ENCODE measurements at places on chromosomes 6 and 20.

DNA sequence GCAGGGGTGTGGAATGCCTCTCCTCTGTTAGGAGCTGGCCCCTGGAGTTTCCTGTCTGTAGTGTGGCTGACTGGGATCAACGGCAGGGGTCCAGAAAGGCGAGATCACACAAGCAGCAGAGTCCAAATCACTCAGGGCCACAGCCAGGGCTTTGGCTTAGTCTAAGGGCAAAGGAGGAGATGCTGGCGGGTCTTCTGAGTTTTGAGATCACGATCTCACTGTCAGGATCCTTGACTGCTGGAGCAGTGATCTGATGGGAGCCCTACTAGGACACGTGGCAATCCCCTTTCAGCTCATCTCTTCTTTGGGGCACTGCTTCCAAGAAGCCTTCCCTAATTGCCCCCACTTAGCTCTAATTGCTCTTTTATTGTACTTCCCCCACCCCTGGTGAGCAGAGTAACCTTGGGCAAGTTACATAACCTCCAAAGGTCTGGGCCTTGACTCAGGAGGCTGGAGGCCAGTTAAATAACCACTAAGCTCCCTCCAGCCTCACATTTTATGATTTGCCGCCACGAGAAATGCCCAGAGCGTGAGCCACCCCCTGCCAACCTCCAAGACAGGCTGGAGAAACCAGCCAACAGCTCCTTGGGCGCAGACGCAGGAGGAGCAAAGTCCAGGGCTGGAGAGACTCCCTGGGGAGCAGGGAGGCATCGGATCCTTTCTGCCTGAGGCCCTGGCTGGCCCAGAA lies 12.0 kb downstream of the KCNK5 start:
- no peak for DNase-seq

- DNase-seq, result no peak
Measured at GRCh38 chr20:43124241-43124640, 65.5 kb downstream of the PTPRT start.

- DNase-seq, result no peak
Measured at GRCh38 chr6:88179692-88180091, 13.5 kb upstream of the CNR1 start.

GRCh38 chr20:434661-435419 lies 26.7 kb downstream of the RBCK1 start:
- no peak for DNase-seq

GRCh38 chr20:37315452-37316110 lies 26.1 kb downstream of the MANBAL start:
- DNase-seq, result no peak

DNA sequence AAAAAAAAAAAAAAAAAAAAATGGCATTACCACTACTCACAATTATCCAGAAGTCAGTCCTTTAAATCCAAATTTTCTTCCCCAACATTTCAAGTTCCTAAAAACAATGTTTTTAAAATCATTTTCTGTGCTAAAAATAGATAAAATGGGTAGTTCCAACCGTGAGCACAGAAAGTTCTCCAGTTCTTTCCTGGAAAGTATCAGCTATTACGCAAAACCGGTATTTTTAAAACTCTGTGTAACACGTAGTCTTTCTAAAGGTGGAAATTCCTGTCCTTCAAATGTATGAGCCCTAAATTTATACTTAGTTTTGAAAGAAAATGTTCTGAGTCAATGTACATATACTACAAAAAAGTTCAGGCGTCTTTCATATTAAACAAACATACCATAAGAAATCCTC lies 83.5 kb upstream of the SCAF8 start:
- no peak for DNase-seq

DNA sequence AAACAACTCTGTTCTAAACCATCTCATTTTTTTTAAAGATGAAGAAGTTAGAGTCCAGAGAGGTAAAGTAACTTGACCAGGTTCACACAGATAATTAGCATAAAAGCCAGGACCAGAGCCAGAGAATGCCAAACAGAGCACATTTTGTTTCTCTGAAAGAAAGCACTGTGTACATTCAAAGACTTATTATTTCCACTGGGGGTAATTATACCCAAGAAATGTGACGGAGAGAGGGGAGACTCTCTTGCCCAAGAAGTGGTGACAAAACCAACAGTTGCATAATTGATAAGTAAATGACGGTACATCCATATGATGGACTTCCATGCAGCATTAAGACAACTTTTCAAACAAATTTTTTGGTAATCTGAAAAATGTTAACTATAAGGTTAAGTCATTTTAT lies 111.6 kb downstream of the RTN4IP1 start:
- no peak for DNase-seq

- no peak for DNase-seq
Measured at GRCh38 chr6:22132656-22133055, 164.2 kb downstream of the PRL start.

DNA sequence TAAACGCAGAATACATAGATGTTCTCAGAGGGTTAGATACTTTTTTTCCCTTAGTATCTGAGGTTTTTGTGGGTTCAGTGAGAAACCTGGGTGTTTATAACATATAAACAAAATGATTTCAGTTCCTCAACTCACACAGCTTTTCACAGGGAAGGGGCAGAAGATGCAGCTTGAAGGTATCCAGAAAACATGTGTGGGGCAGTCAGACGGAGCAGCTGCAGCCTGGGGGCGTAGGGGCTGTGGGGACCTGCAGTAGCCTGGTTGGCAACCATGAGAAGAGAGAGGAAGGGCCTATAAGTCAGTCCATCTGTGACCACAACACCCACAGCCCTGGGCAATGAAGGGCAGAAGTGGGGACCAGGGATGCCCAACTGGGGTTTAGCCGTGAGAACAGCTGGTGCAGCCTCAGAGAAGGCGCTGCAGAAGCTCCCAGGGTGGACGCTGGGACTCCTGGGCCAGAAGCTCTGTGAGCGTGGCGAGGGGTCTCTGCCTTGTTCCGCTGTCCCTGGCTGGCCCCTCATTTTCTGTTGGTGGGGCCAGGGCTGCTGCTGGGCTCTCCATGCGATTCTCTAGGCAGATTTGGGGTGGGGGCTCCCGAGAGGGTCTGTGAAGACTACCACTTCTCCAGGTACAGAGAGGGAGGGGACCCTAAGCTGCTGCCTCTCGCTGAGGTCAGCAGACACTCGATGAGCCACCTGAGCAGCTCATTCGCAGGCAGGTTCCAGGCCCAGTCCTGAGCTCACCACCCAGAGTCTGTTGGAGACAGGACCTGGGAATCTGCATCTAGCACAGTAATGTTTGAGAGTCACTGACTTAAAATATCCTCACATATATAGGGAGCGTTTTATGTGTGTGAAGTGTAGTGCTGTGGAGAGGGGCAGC lies 181.2 kb downstream of the ZDHHC14 start:
- no peak for DNase-seq

GRCh38 chr6:3409699-3410384 lies 47.0 kb downstream of the SLC22A23 start:
- no peak for DNase-seq

- DNase-seq, result no peak
Measured at GRCh38 chr6:10484912-10485311, 36.2 kb upstream of the GCNT2 start.

GRCh38 chr20:34951252-34951651 lies 4.4 kb downstream of the GSS start:
- no peak for DNase-seq

GRCh38 chr6:3294921-3295871 lies 36.4 kb downstream of the PSMG4 start:
- DNase-seq, result no peak

DNA sequence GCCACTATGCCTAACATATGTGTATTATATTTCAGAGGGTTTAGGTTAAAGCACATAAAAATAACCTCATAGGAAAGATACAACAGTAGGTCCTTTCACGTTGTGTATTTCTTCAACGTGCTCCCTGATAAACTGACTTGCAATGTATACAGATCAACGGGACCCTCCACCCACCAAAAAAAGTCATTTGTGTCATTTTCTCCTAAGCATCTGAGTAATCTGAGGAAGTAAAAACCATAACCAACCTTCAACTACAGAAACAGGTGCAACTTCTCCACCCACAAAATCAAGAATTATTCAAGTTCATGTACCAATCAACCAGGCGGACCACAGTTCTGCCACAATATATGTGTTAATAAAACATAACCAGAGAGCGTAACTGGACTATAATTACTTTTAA lies 54.9 kb upstream of the NHSL1 start:
- DNase-seq, result no peak

DNA sequence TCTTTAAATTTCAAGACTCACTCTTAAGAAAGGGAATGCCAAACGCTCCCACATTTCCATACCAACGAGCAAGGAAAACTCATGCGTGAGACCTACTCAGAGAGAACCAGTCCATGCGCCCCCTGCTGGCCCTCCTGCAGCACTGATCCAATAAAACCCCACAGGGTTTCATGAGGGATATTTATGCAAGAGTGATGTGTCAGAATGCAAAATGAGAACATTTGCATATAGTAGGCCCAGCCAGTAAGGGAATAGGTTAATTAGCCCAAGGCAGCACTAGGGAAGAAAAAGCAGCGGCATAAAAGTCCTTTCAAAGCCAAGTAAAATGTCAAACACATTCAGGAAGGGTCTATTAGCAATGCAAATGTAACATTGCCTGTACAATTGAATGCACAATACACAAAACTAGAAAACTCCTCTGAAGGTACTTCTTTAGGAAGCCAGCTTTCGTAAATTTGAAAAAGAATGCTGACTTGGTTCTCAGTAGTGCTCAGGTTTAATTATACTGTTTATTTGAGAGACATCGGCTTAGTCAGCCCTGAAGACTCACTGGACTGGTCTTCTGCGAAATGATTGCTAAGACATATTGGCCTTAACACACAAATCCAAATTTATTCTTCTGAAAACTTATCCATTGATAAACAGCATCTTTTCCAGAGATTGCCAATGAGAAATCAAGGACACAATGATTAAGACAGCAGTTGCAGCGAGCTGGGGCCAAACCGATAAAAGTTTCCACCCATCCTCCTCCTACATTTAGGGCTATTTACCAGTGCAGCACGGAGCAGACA lies 93.2 kb downstream of the GMPR start:
- DNase-seq, result no peak

GRCh38 chr6:55974688-55975087 lies 99.3 kb upstream of the BMP5 start:
- DNase-seq, result no peak

DNA sequence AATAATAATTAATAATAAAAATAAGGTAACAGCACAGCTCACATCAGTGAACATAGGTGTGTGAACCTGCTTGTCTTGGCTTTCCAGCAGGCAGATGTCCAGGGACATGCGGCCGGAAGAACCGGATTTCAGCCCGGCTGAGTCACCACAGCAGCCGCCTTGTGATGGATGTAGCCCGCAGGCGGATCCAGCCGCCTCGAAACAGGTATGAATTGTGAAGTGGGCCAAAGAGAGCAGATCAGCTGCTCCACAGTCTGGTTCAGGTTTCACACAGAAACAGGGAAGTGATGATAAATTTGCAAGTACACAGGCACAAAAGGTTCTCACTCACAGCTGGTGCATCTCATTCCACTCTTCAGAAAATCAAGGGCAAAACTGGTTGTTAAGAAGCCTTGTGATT lies 55.1 kb downstream of the ID4 start:
- DNase-seq, result no peak

GRCh38 chr6:90083891-90084290 lies 189.6 kb downstream of the GJA10 start:
- no peak for DNase-seq

- DNase-seq, result no peak
Measured at GRCh38 chr6:1129131-1129530, 182.8 kb upstream of the FOXQ1 start.

DNA sequence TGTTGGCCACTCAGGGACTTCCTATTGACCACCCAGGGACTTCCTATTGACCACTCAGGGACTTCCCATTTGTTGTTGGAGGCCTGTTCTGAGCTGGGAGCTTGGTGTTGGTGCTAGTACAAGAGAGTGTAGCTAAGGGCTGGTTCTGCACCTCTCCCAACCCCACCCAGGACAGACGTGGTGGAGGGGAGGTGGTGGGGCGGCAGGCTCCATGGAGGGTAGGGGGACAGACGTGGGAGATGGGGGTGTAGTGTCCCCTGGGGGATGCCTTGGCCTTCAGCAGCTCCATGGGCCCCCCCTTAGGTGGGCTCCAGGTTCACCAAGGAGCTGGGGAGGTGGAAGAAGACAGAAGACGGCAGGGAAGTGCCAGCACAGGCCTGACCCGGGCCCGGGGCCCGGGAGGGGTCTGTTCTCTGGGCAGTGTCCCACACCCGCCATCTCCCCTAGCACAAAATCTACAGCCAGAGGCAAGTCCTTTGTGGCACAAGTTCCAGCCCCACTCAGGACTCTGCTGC lies 33.9 kb downstream of the CHRNA4 start:
- no peak for DNase-seq

All from AG04449 (cell line).